ENCODE measurements at places on chromosomes 4 and X.

DNA sequence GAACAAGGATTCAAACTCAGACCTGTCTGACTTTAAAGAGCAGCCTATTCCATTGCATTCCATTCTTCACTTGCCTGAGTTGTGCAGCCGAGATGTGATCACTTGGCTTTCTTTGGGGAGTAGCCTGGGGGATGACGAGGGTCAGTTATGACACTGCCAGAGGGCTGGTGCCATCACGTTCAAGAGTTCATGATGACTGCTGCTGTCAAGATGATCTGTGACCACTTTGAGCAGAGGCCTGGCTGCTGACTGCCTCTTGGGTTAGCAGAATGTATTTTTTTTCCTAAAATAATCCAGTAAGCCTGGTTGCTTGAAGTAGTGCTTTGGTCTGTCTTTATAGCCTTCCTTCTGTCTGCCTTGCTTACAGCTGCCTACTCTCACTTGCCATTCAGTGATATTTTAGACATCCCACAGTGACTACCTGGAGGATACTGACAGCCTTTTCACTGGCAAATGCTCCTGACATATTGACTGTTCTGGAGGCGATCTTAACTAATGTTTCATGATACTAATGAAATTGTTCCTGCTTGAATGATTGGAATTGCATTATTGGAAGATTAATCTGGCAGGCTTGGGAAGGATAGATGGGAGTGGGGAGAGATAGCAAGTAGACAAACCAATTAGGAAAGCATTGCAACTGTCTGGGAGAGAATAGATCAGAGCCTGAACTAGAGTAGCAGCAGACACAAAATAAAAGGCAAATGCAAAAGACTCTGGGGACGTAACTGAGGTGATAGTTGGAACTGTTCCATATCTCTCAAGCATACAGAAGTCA, 221.6 kb upstream of the LCORL start:
- DNase-seq: no peak

DNA sequence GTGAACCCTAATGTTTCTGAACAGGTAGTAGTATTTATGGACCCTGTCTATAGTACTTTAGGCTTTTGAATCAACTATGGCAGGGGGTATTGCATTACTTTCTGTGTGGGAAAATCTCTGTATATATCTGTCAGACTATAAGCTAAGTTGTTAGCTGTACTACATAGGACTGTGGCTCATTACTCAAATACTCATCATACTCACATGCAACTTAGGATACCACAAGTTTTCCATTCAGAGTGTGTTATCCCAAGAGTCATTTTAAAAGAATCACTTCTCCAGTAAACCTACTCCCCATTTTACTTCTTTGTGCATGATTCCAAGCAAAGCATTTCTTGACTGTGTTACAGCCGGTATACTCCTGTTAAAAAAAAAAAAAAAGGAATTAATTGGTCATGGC, 95.6 kb downstream of the PHOX2B start:
- DNase-seq: no peak

- no peak for DNase-seq
Observed at GRCh38 chr4:52628543-52628942, 30.6 kb downstream of the USP46 start.

DNA sequence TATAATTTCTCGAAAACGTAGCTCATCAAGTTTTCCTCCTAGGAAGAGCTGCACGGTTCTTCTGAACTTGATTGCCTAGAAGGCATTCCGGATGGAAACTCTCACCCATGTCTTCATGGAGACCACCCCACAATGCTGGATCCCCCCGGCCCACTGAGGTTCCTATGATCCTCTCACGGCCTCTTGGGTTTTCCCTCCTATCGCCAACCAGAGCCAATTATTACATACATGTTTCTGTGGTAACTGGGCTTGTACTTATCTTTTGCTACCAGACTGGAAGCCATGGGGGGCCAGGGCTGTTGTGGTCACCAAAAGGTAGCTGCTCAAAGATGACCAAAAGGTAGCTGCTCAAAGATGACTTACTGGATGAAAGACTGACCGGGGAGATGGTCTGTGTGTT, 131.5 kb downstream of the AFAP1 start:
- no peak for DNase-seq

DNA sequence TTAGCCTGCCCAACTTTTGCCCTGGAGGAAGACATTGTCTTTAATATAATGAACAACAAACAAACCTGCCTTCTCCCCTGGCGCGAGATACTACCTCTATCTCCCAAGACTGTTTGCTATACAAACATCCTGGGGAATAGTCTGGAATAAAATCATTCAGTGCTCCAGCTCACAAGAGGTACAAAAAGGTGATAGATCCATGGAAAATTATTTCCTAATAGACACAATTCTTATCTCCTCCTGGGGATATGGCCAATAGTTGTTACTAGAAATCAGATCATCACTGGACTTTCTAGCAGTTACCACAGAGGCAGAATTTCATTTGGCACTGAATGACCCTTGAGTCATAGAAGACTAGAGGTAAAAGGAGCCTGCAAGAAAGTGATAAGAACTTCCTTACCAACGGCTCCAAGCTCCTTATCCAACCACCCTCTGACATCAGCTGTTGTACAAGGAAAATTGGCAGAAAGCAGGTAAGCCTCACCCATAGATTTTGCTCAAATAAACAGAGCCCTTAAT, 38.1 kb downstream of the MID1 start:
- no peak for DNase-seq

All from stimulated activated CD4-positive, alpha-beta T cell treated with anti-CD3 and anti-CD28 coated beads, Interleukin-1b, Interleukin-23, amount 100 ng/mL, for 1 hour (primary cell).